IMR-90 (cell line): ENCODE measurements at places on chromosomes 4 and X. TPM values are rescaled to one million over a fixed set of nuclear protein-coding genes. Genes with fewer than 3 reads are reported as not detected.

Gene COL4A6
- polyA plus RNA-seq, result 0.69 and 0.74 TPM in 2 replicates

Gene NONO
- 199 and 308 TPM in 2 replicates for polyA plus RNA-seq

Gene LANCL3
- polyA plus RNA-seq, result not detected in 2 replicates

Gene XAGE2
- polyA plus RNA-seq, result not detected in 2 replicates

Gene VCX
- not detected in 2 replicates for polyA plus RNA-seq

Gene TLR10
- polyA plus RNA-seq, result not detected in 2 replicates

Gene ZNF157
- not detected in 2 replicates for polyA plus RNA-seq

Gene C4orf36
- 0.29 and 0.41 TPM in 2 replicates for polyA plus RNA-seq

Gene SSX4
- not detected in 2 replicates for polyA plus RNA-seq

Gene STPG2
- not detected in 2 replicates for polyA plus RNA-seq

Gene CENPVL1
- polyA plus RNA-seq, result not detected in 2 replicates

Gene S100G
- polyA plus RNA-seq, result not detected in 2 replicates

Gene TMEM31
- 0.17 TPM in 1 of 2 replicates, not detected in the other for polyA plus RNA-seq

Gene TMEM33
- 23.6 and 27.5 TPM in 2 replicates for polyA plus RNA-seq

Gene CCKAR
- polyA plus RNA-seq, result not detected in 2 replicates

Gene RAB40A
- polyA plus RNA-seq, result 0.16 and 0.26 TPM in 2 replicates

Gene SYN1
- 0.56 and 0.63 TPM in 2 replicates for polyA plus RNA-seq

Gene NOA1
- 10.8 and 12.1 TPM in 2 replicates for polyA plus RNA-seq

Gene NWD2
- not detected in 2 replicates for polyA plus RNA-seq

Gene ZAR1
- not detected in 2 replicates for polyA plus RNA-seq

Gene ANK2
- polyA plus RNA-seq, result 0.70 and 0.82 TPM in 2 replicates

Gene SSX2
- not detected in 2 replicates for polyA plus RNA-seq

Gene ARMCX4
- 3.3 and 4.2 TPM in 2 replicates for polyA plus RNA-seq

Gene PABPC1L2B
- polyA plus RNA-seq, result not detected in 2 replicates

Gene CYLC1
- not detected in 2 replicates for polyA plus RNA-seq

Gene LUZP4
- not detected in 2 replicates for polyA plus RNA-seq

Gene SMPX
- not detected in 2 replicates for polyA plus RNA-seq

Gene EPHA5
- polyA plus RNA-seq, result 0.06 and 0.07 TPM in 2 replicates

Gene TLL1
- polyA plus RNA-seq, result not detected in 2 replicates

Gene ZNF330
- polyA plus RNA-seq, result 24.3 and 27.2 TPM in 2 replicates

Gene KIAA1210
- not detected in 2 replicates for polyA plus RNA-seq

Gene ZNF280C
- polyA plus RNA-seq, result 2.3 and 3.1 TPM in 2 replicates

Gene CFP
- polyA plus RNA-seq, result 0.14 and 0.16 TPM in 2 replicates

Gene IL3RA
- polyA plus RNA-seq, result not detected in 2 replicates

Gene OSTC
- 131 and 173 TPM in 2 replicates for polyA plus RNA-seq

Gene LPAR4
- polyA plus RNA-seq, result not detected in 2 replicates

Gene ZNF732
- polyA plus RNA-seq, result not detected in 2 replicates

Gene NDST3
- polyA plus RNA-seq, result 0.03 and 0.10 TPM in 2 replicates

Gene MAGEA9B
- polyA plus RNA-seq, result not detected in 2 replicates

Gene SMIM10
- 6.0 and 8.6 TPM in 2 replicates for polyA plus RNA-seq

Gene RTL9
- 0.26 and 0.30 TPM in 2 replicates for polyA plus RNA-seq

Gene PDE6B
- not detected in 2 replicates for polyA plus RNA-seq

Gene CXXC4
- not detected in 2 replicates for polyA plus RNA-seq

Gene FRMD7
- polyA plus RNA-seq, result not detected in 2 replicates

Gene P2RY8
- polyA plus RNA-seq, result not detected in 2 replicates

Gene CAPN6
- polyA plus RNA-seq, result not detected in 2 replicates

Gene VCX2
- polyA plus RNA-seq, result not detected in 2 replicates

Gene CFAP99
- polyA plus RNA-seq, result not detected in 2 replicates

Gene FSTL5
- not detected in 2 replicates for polyA plus RNA-seq

Gene GPR82
- not detected in 2 replicates for polyA plus RNA-seq

Gene TMPRSS11D
- not detected in 2 replicates for polyA plus RNA-seq

Gene GYG2
- 8.2 and 9.6 TPM in 2 replicates for polyA plus RNA-seq

Gene HTATSF1
- polyA plus RNA-seq, result 4.9 and 6.8 TPM in 2 replicates

Gene ARR3
- polyA plus RNA-seq, result not detected in 2 replicates
